ENCODE measurements at places on chromosomes 6 and 20.
A peak's percentile ranks its signal among the peaks of the same experiment; 100 is the strongest.

- DNase-seq, result no peak
Measured at GRCh38 chr6:89924231-89924630, 30.0 kb downstream of the GJA10 start.

- no peak for DNase-seq
Measured at GRCh38 chr20:19835533-19836222, 77.6 kb downstream of the RIN2 start.

DNA sequence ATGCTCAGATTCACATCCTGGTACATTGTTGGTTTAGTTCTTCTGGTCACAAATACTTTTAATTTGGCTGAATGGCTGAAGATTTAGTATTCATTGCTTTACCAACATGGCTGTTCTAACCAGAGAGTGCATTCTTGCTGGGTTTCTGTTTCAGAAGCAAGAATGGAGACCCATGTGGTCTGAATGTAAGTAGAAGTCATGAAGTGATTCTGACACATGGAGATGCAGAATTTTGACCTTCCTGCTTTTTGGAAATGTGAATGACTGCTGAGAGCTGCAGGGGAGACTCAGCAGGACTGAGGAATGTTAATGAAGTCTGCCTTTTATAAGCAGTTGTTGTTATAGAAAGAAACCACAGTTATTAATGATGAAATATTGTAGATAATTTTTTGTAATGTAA, 576.1 kb upstream of the MARCKS start:
- no peak for DNase-seq

DNA sequence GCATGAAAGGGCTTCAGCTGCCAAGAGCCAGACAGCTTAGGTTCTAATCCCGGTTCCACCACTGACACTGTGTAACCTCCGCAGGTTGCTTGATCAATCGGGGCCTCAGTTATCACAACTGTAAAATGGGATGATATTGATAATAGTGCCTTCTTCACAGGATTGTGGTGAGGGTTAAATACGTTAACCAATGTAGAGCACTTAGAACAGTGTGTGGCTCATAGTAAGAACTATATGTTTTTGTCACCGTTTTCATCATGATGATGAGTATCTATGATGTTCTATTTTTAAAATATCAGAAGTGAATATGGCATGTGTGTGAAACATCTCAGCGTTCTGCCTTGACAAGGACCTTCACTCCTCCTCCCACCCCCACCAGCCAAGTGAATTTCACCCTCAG, 10.3 kb upstream of the MAPK13 start:
- no peak for DNase-seq

GRCh38 chr20:63309261-63310071, 16.5 kb downstream of the COL20A1 start:
- no peak for DNase-seq

DNA sequence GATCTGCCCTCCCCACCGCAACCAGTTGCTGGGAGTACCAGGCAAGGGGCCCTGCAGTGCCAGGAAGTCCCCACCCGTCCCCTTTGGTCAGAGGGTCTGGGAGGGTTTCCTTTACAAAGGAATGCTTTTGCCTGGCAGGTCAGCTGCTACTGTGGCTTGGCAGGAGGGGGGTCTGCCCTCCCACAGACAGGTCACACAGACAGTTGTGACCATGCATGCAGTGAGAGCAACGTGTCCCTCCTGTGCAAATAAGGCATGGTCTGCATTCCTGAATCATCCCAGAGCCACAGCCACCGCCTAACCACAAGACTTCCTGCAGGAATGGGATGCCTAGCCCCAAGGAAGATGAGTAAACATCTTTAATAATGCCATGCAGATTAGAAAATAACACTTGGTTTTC, 439 bp upstream of the F13A1 start:
- DNase-seq, result no peak

DNA sequence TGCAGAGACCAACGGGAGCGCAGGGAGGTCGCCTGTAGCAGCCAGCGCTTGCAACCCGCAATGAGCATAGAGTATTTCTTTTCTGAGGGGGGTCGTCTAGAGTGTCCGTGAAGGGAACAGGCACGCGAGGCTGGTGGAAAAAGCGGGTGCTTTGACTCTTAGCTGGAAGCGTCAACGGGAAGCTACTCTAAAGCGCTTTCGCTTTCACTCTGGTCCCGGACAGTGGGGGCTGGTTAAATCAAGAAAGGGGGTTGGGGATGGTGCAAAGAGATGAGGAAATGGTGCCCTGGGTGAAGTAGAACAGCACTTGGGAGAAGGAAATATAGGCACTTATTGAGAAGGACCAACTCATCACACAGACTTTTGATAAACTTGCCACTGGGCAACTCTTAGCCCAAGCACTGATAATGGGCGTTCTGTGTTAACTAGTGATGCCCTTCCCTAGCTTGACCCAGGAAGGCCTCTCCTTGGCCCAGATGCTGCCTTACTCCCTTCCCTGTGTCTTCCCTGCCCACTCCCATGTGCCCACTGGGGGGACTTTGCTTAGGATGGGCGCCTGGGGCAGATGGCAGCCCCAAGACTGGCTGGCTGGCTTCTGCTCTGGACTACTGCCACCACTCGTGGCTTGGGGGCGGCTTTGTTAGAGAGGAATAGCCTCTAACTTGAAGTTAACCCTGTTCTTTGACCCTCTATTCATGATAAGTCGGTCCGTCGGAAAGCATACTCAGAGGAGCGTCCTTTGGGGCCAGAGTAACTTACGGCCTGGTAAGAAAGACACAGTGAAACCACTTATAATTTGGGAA, 585 bp downstream of the PSMB9 start:
- peak; percentile 44 for DNase-seq

- no peak for DNase-seq
Measured at GRCh38 chr6:149028767-149029405, 282.1 kb downstream of the UST start.

GRCh38 chr6:169775321-169775720, 23.9 kb downstream of the ERMARD start:
- no peak for DNase-seq

GRCh38 chr20:32674362-32674789, 635 bp upstream of the C20orf203 start:
- peak; percentile 30 for DNase-seq

DNA sequence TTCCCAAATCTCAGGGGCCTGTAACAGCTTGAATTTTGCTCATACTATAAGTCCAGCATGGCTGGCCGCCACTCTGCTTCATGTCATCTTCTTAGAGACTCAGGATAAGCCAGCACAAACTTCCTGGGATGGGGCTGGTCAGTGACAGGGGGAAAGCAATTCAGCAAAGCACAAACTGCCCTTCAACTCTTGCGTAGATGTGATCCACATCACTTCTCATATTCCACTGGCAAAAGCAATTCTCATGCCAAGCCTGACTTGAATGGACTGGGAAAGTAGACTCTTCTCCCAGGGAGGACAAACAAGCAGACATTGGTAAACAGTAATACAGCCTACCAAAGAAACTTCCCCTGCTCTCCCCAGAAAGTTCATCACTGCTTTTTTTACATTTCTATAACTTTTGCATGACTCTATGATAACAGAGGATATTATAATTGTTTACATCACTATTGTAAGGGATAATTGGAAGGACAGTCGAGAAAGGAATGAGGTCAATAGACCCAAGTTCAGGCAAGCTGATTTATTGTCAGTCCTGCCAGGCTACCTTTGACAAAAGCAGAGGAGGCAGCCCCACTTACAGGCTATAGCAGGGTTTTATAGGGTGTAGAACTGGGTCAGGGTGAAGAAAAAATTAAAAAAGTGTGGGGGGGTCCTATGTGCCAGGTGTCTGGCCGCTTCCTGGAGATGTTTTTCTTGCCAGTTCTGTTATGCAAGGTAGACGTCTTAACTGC, 37.4 kb downstream of the RBM24 start:
- DNase-seq, result no peak

- DNase-seq, result no peak
Measured at GRCh38 chr6:4545893-4546292, 230.3 kb upstream of the CDYL start.

DNA sequence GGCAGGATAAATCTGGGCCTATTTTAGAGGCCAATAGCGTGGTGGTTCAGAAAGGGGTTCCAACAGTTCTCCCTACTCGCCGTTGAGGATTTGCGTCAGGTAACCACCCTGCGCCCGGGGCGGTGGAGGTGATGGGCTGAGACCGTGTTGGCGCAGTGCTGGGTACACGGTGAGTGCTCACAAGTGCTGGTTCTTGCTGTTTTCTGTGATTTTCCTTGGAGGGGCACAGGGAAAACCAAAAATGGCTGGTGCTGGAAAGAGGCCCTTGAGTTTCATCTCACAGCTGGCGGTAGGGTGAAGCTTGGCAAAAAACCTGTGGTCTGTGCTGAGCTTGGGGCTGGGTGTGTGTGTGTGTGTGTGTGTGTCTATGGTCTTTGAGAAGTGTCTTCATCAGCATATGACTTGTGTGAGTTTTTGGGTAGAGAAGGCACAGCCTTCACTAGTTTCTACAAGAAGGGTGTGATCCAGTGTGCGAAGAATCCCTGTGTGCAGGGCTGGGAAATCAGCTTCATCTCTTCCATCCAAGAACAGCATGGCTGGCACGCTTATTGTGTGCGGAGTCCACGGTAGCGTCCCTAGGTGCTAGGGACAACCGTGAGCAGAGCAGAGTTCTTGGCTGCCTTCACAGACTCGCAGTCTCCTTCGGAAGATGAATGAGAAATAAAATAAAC, 35.3 kb upstream of the SCRT2 start:
- no peak for DNase-seq

DNA sequence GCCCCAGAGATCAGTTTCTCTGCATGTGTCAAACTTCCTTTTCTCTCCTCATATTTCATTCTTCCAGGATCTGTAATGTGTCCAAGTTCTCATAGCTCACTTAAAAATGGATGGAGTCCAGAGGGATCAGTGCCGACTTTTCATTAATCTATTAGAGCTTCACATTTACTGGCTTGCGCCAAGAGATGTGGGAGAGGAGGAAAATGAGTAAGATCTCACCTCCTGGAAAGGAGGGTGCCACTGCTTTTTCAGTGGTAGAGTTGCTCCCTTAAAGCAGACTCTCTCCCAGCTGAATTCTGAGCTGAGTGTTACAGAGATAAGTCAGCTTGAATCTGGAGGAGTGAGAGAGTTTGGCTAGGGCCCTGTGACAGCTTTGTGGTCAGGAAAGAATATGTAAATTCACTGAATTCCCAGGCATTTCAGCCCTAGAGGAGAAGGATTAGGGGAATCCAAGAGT, 175.9 kb downstream of the SOX4 start:
- DNase-seq, result no peak

GRCh38 chr6:36739947-36740817, 42.6 kb downstream of the RAB44 start:
- no peak for DNase-seq

GRCh38 chr6:14936861-14937260, 309.0 kb upstream of the JARID2 start:
- no peak for DNase-seq

DNA sequence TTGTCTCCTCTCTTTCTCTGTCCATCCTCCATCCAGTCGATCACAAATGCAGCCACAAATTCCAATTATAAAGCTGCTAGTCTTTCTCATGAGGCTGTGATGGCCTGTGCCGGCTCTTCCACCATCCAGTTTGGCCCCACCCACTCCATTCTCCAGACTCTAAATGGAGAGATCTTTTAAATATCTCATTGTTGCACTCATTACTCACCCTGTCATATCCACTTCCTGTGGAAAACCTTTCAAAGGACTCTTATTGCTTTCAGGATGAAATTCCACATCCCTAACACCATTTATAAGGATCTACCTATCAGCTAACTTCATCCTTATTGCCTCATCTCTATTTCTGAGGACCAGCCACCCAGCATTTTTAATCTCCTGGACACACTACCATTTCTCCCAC, 70.6 kb downstream of the NRN1 start:
- DNase-seq, result no peak

- no peak for DNase-seq
Measured at GRCh38 chr20:3208786-3209256, 477 bp upstream of the ITPA start.

- DNase-seq, result no peak
Measured at GRCh38 chr20:13526551-13526950, 112.2 kb downstream of the TASP1 start.

DNA sequence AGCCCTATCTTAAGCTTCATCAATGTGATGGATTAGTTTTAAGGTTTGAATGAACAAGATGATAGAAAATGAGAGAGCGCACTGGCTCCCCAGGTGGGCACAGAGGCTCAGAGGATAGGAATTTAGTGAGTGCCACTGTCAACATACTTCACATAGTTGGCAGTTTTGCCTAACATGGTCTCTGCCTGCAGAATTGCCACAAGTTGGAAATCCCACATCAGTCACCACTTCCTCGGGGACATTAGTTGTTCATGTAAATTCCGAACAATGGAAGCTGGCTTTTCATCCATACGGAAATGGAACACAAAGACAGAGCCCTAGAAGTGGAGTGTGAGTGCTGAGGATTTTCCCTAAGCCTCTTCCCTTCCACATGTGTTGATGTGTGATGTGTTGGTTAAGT, 123.9 kb upstream of the PHACTR1 start:
- DNase-seq, result no peak

- DNase-seq, result no peak
Measured at GRCh38 chr6:166168616-166169548, 1.2 kb upstream of the TBXT start.

GRCh38 chr20:49765846-49766541, 46.6 kb upstream of the SLC9A8 start:
- DNase-seq, result no peak

DNA sequence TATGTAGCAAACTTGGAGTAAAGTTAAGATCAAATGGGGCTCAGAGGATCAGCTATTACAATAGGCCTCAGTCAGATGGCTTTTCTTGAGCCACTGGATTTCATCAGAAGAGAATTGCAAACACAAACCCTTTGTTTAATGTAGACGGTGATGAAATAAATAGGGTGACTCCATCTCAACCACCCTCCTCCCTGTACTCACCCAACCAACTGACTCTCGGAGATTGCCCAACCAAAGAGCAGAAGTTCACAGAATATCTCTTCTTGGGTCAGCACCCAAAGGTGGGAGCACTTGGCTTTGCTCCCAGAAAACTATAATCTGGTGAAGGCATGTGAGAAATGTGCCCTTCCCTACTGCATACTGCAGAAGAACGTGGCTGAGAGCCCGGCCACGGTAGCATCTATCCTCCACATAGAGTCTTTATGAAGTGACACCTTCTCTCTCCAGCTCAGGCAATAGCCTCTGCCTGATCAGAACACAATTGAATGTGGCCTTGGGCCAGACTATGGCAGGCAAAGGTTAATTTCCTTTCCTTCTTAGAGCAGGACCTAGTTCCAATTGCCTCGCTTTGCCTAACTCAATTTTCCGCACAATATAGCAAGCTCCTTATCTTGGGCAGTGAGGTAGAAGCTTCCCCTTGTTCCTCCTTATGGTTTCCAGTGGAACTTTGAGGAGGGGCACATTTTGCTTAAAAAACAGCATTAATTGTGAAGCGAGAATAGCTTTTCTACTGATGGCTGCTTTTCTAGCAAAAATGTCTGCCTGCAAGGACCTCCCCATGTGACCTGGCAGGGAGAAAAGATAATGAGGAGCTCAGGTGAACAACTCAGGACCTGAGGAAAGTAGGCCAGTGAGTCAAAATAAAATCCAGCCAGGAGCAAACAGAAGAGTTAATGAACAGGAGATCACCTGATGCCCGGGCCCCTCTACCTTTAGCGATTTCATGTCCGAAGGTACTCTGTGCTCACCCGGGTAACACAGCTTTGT, 79.4 kb downstream of the GFOD1 start:
- DNase-seq, result no peak

Data from stimulated activated CD8-positive, alpha-beta memory T cell treated with anti-CD3 and anti-CD28 coated beads, Interleukin-12 subunit alpha, Interleukin-12 subunit beta, amount 100 ng/mL, for 4 hours (primary cell).